Karpas-422 (cell line): ENCODE measurements at places on chromosomes 6 and 20.

DNA sequence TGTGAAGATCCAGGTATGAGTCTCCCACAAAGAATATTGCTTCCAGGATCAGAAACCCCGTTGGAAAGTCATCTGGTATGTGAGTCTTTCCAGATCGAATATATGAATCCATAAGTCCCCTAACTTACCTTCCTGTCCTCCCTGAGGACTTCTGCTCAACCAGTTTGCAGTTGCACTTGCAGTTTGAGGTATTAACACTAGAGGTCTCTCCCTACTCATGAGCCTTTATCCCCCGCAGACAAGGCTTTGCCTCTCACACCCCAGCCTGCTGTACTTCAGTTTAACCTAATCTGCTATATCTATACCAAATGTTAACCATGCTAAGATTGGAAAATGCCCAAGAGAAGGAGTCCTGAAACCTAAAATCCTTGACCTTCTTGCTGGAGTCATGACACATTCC lies 135.3 kb upstream of the DEFB112 start:
- DNase-seq: peak; percentile 47

GRCh38 chr20:48739395-48740291 lies 88.2 kb downstream of the PREX1 start:
- DNase-seq: no peak

DNA sequence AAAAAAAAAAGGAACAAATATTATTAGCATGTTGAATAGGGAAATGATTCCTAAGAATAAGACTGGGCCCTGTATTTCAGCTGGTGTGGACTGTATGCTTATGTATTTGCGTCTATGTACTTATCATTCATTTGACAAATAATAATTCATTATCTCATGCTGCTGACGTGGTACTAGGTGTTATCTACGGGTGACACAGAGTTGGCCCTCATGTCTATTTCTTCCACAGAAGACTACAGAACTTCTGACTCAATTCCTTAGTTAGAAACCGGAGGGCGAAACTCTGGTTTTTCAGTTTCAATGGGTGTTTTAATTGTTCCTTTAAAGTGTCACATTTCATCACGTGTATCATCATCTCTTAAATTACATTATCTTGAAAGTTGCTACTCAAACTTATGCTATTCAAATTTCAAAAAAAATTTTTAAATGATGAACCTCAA lies 305.9 kb downstream of the CLIC5 start:
- DNase-seq: peak; percentile 47

DNA sequence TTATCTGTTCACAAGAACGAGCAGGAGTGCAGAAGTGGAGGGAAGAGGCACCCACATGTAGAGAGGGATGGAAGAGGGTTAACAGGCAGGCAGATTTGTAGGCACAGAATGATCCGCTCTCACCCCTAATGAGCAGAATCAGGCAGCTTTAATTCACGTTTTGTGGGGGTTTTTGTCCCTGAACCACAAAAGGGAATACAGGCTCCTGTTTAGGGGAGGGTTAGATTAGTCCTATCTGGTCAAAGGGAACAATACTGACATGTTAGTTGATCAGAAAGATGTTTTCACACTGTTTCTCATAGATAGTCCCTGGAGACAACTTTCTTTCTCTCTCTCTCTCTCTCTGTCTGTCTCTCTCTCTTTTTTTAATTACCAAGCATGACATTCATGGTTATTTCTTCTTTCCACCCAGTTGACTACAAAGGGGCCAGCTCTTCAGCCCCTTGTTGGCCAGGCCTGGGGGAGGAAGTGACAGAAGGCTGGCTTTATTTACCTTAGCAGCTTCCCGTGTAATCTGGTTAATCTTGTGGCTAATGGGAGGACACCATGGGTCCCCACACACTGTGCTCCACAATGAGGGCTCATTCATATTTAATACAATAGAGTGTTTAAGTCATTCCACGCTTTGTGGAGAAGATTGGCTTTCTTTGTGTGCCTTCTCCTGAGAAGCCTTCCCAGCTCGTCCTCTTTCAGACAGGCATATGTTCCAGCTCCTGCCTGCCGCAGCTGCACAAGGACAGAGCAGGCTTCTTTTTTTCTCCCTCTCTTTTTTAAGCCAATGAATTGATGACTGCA lies 958.8 kb downstream of the TFAP2A start:
- no peak for DNase-seq
